ENCODE measurements at places on chromosomes 5 and 9.

DNA sequence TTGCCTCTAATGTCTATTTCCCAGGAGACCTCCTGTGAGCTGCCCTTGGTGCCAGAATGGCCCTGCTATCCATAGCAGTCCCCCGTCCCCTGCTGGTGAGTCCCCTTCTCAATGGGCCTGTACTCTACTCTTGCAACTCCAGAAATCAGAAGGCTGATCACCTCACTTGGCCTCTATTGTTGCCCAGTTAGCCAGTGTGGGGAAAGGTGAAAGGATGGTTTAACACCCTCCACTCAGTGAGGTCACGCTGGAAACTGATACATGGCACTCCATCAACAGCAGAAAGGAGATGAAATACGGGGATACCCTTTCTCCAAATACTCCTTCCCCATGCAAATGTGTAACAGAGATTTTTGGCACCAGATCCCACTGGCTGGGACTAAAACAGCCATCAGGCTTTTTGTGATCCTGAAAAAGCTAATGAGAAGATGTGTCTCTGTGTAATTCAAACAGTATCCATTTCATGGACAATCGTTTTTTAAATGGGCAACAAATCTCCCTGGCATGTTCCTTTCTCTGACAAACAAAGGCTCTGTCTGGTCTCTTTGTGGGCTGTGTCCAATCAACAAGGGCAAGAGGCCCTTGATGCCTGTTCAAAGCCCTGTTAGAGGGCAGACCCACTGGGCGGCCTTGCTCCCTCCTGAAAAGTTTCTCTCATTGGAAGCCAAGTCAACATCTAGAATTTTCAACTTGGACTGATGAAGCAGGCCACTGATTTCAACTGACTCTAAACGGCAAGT, 343.7 kb downstream of the SPOCK1 start:
- DNase-seq = no peak

DNA sequence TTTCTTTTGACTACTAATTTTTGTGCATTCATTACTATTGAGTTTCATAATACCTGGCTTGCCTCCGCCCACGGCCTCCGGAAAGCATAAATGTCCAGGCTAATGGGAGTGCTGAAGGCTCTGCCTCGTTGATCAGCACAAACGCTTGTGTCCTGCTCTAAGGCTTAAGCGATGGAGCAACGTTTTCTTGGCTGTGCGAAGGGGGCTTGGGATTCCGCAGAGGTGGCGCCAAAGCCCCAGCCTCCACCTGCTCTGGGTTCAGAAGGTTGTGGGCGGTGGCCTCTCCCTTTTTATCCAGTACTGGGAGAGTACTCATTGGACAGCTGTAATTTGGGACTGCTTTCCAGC, 19.7 kb downstream of the ANXA2R start:
- DNase-seq = no peak

DNA sequence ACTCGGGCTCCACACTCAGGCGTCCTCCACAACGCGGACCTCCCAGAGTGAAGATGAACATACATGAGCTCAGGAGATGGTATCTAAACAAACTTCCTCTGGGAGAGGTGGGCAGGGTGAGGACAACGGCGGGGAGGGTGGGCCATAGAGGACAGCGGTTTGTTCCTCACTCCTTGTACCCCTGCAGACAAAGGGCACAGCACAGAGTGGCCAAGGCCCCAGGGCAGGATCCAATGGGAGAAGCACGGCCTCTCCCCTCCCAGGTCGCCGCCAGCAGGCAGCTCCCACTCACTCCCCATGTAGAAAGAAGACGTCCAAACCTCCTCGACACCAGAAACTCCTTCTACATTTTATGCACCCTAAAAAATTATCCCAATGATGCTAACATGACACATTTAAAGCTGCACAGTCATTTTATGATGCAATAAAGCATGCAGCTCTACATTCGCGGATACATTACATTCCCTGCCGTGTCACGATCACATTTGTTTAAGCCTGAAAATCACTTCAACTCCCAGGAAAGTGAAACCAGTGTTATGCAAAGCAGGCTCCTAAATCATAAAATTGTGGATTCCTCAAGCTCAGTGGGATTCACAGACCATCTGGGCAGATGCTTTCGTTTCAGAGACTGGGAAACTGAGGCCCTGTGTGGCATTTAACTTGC, 87.5 kb upstream of the SARDH start:
- no peak for DNase-seq

GRCh38 chr9:114282926-114283325, 40.0 kb upstream of the ORM1 start:
- peak; percentile 59 for DNase-seq

GRCh38 chr5:131114754-131115153, 50.3 kb downstream of the HINT1 start:
- no peak for DNase-seq

DNA sequence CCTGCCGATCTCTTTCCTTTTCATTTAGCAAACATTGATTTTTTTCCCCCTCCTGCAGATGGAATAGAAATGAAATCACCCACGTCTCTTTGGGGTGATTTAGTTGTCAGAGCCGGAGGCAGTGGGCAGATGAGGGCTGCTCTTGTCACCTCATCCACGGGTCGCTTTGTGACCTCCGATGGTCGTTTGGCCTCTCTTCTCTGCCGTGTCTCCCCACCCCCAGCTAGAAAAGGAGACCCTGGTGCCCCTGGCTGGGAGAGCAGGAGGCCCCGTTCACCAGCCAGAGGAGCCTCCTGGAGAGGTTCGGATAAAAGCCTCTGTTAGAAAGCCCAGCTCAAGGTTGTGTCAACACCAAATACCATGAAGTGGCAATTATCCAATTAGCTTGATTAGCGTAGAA, 21.6 kb upstream of the RXRA start:
- DNase-seq = no peak

DNA sequence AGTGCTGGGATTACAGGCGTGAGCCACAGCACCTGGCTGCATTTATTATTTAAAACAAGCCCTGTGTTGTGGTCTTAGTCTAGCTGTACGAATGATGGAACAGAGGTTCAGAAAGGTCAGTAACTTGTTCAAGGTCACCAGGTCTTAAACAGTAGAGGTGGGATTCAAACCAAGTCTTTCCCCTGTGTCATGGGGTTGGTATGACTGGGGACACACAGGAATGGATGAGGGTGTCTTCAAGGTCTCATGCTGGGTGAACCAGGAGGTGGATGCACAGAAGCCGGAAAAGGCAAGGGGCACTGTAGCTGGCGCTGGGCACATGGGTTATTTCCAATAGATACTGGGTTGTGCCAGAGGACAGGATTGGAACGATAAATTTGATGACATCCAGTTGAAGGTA, 32.2 kb upstream of the TJP2 start:
- no peak for DNase-seq

- DNase-seq = no peak
These were observed 351.9 kb downstream of the ENC1 start for GRCh38 chr5:74288448-74289108.

- no peak for DNase-seq
These were observed 14.5 kb downstream of the ADAM19 start for GRCh38 chr5:157561110-157561509.

DNA sequence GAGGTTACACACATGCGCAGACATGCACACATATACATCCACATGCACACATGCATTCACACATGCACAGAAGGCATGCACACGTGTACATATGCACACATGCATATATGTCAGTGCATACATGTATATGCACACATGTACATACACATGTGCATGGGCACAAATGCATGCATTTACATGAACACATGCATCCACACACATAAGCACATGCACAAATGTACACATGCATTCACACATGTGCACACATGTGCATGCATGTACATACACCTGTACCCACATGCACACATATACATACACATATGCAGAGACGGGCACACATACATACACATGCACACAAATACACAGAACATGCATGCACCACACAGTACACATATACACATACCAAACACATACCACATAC, 97.7 kb downstream of the SYK start:
- DNase-seq = no peak

DNA sequence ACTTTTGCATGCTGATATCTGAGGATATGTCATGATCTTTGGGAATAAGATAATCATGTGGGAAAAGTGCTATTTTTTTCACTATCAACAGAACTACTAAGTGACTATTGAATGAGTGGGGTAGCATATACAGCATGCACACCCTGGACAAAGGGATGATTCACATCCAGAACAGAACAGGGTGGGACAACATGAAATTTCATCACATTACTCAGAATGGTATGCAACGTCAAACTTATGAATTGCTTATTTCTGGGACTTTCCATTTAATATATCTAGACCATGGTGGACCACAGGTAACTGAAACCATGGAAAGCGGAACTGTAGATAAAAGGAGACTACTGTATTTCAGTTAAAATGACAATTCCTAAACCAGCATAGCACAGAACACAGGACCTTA, 370.0 kb downstream of the HINT1 start:
- no peak for DNase-seq

DNA sequence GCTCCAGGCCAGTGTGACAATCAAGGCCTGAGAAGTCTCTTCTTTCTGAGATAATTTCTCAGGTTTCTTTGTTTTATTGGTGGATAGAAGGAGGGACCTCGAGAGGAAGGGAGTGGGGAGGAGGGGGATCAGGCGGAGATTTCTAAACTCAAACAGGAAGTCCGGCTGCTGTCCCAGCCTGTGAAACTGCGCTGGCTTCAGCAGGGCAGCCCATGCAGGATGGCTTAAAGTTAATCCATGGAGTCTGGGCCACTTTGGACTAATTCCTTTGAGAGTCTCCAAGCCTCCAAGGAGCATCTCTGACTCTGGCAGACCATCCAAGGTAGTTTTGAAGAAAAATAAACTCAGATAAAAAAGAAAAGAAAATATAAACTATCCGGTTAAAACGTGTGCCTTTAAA, 378.5 kb downstream of the MLLT3 start:
- no peak for DNase-seq

- no peak for DNase-seq
These were observed 11.1 kb upstream of the KIF12 start for GRCh38 chr9:114110180-114110579.

DNA sequence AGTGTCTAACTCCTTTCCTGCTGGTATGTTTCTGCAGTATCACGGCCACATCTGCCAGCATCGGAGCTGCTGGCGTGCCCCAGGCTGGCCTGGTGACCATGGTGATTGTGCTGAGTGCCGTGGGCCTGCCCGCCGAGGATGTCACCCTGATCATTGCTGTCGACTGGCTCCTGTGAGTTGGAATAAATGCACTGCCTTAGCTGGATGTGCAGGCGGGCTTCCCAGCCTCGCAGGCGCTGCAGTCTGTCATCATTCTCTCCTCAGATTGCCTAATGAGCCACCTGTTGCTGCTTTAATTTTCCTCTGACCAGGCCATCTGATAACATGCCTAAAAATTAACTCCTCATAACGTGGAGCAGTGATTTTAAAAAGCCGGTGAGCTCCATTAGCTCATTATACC, 79.1 kb upstream of the PLPP6 start:
- no peak for DNase-seq

DNA sequence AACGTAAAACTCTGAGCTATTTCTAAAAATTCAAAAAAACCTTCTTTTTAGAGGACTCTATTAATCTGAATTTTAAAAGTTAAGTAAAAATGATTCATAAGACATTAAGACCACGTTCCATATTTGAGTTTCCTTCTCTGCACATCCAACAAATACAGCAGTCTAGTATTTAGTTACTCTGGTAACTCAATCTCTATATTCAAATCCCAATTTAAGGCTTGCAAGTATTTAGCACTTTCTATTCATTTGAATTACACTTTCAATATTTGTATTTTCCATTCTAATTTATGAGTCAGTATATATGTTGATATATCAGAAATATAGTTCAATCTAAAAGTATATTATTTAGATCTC, 17.7 kb downstream of the RFX3 start:
- no peak for DNase-seq

- DNase-seq = no peak
These were observed 297 bp downstream of the LCN8 start for GRCh38 chr9:136757751-136758140.

GRCh38 chr5:110288766-110289511, 437.5 kb downstream of the TMEM232 start:
- DNase-seq = peak; percentile 55

DNA sequence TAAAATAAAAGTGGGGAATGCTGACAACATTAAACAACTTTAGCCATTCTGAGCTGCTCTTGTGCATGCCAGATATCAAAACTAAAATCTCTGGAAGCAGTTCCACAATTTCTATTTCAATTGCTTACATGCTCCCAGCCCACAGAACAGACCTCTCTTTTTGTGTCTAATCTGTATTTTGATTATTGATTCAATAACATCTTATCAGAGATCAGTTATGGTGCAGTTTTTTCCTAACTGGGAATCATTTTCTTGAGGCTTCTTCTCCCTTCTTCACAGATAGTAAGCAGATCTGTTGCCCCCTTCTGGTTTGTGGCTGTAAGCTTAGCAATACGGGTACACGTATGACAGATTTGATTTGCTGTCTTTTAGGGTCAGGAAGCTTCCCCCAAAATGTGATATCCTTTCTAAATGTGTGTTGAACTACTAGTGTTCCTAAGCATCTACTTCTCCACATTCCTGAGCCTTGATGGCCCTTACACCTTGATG, 39.4 kb downstream of the MRPS27 start:
- DNase-seq = peak; percentile 42

GRCh38 chr9:5652821-5653220, 23.9 kb downstream of the RIC1 start:
- DNase-seq = no peak

DNA sequence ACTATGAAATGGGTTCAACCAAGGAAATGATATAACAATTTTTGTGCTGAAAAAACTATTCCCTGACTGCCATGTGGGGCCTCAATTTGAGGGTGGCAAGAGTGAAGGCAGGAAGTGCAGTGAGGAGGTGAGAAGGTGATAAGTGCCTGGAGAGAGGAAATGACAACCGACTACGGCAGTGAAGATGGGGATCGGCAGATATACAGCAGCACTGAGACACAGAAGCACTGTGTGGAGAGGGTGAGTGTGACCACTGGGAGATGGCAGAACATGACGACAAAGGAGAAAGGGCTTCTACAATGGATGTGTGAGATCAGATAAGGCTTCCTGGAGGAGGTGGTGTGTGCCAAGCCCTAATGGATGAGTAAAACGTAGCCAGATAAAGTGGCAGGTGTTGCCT, 271.8 kb downstream of the TRIM32 start:
- no peak for DNase-seq

GRCh38 chr9:38227061-38227540, 158.1 kb upstream of the SHB start:
- peak; percentile 26 for DNase-seq

DNA sequence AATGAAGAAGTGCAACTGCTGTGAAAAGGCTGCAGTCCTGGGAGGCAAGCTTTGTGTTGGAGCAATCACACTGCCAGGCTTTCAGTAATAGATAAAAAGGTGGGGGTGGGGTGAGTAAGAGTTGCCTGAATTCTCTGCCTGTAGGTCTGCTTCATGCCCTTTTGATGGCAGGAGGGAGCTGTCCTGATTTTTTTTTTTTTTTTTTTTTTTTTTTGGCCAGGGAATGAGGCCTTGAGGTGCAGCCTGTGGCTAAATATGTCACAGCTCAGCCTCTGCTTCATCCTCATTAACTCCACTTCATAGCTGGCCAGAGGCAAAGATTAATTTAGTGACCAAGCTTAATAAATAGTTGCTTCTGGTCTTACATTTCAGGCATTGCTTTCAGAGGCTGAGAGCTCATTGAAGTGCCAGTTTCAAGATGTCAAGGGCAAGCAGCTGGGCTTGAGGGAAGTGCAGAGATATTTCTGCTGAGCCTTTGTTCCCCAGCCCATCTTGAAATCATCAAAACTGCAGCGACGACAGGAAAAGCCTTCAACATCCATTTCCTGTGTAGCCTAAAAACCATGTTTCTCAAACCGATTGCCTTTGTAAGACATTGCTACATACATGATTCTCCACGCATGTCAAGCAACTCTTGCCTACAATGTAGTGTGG, 134.7 kb downstream of the MACIR start:
- DNase-seq = no peak

Data from astrocyte of the cerebellum (primary cell).